ENCODE measurements at places on chromosomes 13 and 19.

- DNase-seq, result no peak
Measured at GRCh38 chr13:59522652-59523051, 641.1 kb downstream of the DIAPH3 start.

DNA sequence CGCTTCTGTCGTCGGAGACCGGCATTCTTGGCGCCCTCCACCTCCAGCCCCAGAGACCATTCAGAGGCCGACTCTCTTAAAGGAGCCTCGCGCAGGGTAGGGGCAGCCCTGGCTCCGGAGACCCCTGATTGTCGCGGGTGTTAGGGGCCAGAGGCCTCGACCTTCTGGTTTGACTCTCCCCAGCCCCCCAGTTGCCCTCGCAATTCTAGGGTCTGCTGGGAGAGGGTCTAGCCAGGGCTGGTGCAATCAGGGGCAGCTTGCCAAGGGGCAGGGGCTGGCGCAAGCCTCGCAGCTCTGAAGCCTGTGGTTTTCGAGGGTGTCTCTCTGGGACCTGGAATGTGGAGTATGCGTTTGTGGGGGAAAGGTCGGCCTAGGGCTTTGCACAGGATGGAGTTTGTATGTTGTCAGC is 1.6 kb upstream of the SLC7A10 start:
- no peak for DNase-seq

- DNase-seq, result no peak
Measured at GRCh38 chr19:56118666-56119581, 2.2 kb downstream of the ZNF787 start.

- DNase-seq, result no peak
Measured at GRCh38 chr19:13055213-13056051, 47.2 kb downstream of the LYL1 start.

GRCh38 chr13:114145256-114145655 is 12.8 kb upstream of the RASA3 start:
- no peak for DNase-seq

GRCh38 chr13:50928102-50928501 is 18.5 kb downstream of the RNASEH2B start:
- no peak for DNase-seq

DNA sequence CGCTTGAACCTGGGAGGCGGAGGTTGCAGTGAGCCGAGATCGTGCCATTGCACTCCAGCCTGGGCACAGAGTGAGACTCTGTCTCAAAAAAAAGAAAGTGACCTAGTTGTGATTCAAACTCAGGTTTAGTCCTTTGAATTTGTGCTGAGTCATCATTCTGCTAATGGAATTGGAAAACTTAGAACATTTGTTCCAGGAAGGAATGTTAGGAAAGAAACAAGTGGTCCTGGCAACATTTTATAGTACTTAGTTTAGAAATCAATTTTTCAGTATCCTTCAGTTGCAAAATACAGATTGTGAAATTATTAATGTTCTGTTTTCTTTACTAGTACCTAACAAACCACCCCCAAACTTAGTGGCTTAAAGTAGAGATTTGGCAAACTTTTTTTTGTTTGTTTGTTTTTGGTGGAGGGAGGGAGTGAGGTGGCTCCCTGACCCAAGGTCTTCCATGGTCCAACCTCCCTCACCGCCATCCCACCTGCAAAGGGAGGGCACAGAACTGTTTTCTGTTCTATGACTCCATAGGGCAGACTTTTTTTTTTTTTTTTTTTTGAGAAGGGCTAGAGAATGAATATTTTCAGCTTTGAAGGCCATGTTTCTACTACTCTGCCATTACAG is 9.2 kb upstream of the SULT2A1 start:
- DNase-seq, result no peak

- DNase-seq, result no peak
Measured at GRCh38 chr13:68057836-68058235, 827.7 kb upstream of the PCDH9 start.

DNA sequence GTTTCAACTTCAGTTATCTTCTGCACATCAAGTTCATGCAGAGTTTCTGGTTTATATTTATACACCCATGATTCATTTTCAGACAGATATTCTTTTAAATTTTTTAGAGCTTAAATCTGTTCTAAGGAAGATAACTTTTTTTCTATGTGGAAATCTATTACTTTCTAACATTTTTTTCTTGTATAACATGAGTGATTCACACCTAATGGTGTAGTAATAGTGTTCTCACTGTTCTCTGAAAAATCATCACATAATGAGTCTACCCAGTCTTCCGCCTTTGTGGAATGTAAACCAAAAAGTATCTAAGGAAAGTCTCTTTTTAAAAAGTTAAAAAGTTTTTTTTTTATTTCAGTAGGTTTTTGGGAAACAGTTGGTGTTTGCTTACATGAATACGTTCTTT is 70.8 kb downstream of the FNDC3A start:
- no peak for DNase-seq
